Esophagus muscularis mucosa (tissue), 4 donors: ENCODE measurements at places on chromosomes 12 and 14. TPM values are rescaled to one million over a fixed set of nuclear protein-coding genes. Genes with fewer than 3 reads are reported as not detected.
A peak's percentile ranks its signal among the peaks of the same experiment; 100 is the strongest.

DNA sequence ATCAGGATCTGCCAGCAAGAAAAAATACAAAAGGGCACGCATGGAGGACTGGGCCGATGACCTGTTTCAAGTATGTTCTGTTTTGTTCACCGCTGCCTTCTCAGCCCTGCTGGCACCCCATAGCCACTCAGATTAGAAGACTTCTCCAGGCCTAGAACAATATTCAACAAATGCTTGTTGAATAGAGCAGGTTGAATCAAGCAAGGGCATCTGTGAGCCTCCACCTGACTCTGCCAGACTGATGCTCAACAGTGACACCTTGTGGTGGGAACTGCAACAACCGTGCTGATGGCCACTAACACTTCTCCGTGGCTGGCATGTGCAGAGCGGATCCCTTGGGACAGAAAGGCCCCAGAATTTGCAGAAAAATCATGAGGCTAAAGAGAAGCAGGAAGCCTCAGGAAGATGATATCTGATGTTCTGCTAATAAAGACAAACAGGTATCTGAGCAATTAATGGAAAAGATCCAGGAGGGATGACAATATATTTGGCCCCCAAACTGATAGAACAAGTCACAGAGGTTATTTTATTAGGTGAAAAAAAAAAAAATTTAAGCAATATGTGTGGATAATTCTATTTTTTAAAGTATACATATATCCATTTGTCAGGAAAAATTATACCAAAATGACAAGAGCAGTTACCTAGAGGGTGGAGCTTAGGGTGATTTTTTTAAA lies 114.3 kb downstream of the KSR2 start:
- DNase-seq, result no peak
- no peaks in the 10 kb centered on the region for H3K27me3 ChIP-seq
- no peak overlapping the region for H3K27ac ChIP-seq
- no peaks in the 10 kb centered on the region for H3K36me3 ChIP-seq

DNA sequence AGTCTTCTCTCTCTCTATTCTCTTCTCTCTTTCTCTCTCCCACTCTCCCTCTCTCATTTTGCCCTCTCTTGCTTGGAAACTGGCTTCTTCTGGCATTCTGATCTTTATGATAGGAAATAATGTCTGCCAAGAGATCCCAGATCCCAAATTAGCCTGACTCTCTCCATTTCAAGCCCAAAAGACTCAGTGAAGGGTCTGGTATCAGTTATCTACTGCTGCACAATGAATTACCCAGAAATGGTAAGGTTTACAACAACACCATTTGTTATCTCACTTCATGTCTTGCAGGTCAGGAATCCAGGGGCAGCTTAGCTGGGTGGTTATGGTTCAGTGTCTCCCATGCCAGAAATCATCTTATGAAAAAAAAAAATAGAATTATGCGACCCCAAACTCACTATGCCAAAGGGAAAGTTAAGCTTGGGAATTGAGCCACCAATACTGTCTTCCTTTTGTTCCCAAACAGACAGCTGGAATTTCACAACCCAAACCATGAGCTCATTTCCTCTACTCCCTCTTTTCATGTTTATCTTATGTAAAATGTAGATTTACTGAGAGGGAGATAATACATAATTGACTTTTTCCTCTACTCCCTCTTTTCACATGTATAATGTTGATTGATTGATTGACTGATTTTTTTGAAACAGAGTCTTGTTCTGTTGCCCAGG lies 67.8 kb upstream of the FICD start:
- H3K4me3 ChIP-seq, result no peak overlapping the region
- H3K27me3 ChIP-seq, result peaks cover 5% of the 10 kb centered on the region
- no peak for DNase-seq

DNA sequence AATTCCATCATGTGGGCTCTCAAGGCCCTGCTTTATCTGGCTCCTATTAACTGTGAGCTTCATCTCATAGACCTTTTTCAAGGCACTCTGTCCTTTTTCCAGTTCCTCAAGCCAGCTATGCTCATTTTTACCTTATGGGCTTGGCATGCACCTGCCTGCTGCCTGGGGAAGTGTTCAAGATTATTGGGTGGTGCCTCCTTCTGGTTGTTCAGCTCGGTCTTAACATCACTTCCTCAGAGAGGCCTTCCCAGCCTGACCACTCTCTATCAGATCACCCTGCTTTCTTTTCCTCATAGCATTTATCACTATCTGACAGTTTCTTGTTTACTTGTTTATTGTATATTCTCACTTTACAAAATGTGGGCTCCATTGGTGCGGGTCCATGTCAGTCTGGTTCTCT lies 141.3 kb downstream of the PTPRR start:
- no peak overlapping the region for H3K4me3 ChIP-seq
- no peak for DNase-seq
- H3K27me3 ChIP-seq, result no peaks in the 10 kb centered on the region
- H3K36me3 ChIP-seq, result no peaks in the 10 kb centered on the region
- no peak overlapping the region for H3K27ac ChIP-seq

DNA sequence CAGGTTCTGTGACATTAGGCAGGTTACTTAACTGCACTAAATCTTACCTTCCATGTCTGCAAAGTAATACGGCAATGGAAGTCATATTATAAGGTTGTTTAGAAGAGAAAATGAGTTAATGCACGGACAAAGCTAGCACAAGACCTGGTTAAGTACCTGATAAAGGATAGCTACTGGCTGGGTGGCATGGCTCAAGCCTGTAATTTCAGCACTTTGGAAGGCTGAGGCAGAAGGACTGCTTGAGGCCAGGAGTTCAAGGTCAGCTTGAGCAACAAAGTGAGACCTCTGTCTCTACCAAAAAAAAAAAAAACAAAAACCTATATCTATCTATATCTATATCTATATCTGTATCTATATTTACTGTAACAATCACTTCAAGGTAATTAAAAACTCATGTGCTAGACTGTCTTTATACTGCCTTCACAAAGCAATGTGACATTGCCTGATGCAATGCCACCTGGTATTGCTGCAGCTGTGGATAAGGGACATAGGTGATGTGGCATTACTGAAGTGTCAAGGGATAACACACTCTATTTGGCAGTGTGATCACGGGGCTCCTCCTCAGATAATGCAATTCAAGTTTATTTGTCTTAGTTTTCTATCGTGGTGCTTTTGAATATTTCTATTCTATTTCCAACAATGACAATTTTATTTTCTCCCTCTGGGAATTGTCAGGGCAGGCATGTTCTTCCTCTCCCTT lies 107.1 kb downstream of the PAX9 start:
- H3K4me3 ChIP-seq, result no peak overlapping the region
- H3K4me1 ChIP-seq, result no peaks in the 10 kb centered on the region
- no peaks in the 10 kb centered on the region for H3K27me3 ChIP-seq
- H3K27ac ChIP-seq, result no peak overlapping the region
- H3K36me3 ChIP-seq, result no peaks in the 10 kb centered on the region

DNA sequence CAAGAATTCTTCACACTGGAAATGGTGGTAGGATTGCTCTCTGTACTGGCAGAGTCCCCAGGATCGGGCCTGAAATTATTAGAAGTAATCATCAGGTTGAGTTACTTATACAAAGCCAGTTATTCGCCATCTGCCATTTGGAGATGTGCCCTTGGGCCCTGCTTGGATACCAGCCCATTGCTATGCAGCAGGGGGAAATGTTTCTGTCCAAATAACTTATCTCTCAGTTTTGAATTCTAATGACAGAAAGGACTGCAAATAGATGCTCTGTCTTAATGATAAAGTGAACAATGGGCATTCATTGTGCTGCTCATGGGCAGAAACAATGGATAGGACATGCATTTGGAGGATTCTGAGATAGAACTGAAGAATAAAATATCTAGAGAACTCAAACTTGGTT lies 139.1 kb upstream of the PELI2 start:
- no peak overlapping the region for H3K27ac ChIP-seq
- no peak overlapping the region for H3K4me3 ChIP-seq
- no peak for DNase-seq
- peaks cover 17% of the 10 kb centered on the region for H3K4me1 ChIP-seq

DNA sequence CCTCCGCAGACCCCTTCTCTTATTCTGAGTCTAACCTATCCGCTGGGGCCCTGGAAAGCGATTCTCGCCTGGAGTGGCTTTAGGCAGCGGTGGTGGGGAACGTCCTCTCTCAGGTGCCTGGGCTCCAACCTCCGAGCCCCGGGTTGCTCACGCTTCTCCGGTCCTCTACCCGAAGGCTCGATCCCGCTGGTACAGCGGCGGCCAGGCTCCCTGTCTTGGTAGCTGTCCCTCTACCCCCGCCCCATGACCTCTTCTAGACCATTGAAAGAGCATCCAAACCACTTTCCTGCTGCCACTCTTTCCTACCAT lies 505 bp upstream of the HEBP1 start:
- peak overlapping the region; percentile 88 for H3K4me3 ChIP-seq
- H3K27me3 ChIP-seq, result no peaks in the 10 kb centered on the region
- DNase-seq, result no peak
- no peaks in the 10 kb centered on the region for H3K36me3 ChIP-seq
- peaks cover 52% of the 10 kb centered on the region for H3K4me1 ChIP-seq

DNA sequence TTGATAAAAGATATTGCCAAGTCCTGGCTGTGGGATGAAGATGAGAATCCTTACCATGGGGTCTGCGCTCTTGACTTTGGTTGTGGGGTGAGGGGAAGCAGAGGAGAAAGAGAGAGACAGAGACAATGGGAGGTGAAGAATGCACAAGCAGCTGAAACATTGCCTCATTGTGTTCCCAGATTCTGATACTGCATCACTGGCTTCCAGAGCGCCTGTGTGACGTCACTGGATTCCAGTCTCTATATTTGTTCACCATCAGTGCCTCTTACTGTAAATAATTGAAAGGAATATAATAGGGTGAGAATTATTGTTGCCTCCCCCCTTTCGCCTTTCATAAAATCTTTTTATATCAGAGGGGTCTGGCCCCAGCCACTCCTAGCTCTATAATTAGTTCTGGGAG lies 188.9 kb upstream of the NTF3 start:
- H3K4me1 ChIP-seq, result no peaks in the 10 kb centered on the region
- no peak overlapping the region for H3K4me3 ChIP-seq
- H3K27me3 ChIP-seq, result no peaks in the 10 kb centered on the region
- no peaks in the 10 kb centered on the region for H3K36me3 ChIP-seq

- H3K36me3 ChIP-seq, result no peaks in the 10 kb centered on the region
- no peaks in the 10 kb centered on the region for H3K27me3 ChIP-seq
- no peaks in the 10 kb centered on the region for H3K4me1 ChIP-seq
- no peak for DNase-seq
- no peak overlapping the region for H3K4me3 ChIP-seq
- no peak overlapping the region for H3K27ac ChIP-seq
Measured at GRCh38 chr12:128091951-128092382, 175.0 kb upstream of the TMEM132C start.

- DNase-seq, result no peak
- no peak overlapping the region for H3K4me3 ChIP-seq
- H3K27me3 ChIP-seq, result no peaks in the 10 kb centered on the region
- no peaks in the 10 kb centered on the region for H3K36me3 ChIP-seq
- H3K4me1 ChIP-seq, result no peaks in the 10 kb centered on the region
Measured at GRCh38 chr12:65585648-65586602, 238.4 kb upstream of the HMGA2 start.

- no peak for DNase-seq
- peak overlapping the region; percentile 100 for H3K27ac ChIP-seq
- H3K4me3 ChIP-seq, result peak overlapping the region; percentile 97
- peaks cover 67% of the 10 kb centered on the region for H3K4me1 ChIP-seq
- no peaks in the 10 kb centered on the region for H3K36me3 ChIP-seq
Measured at GRCh38 chr12:6204533-6205143, 4.4 kb downstream of the CD9 start.

- H3K27ac ChIP-seq, result no peak overlapping the region
- no peaks in the 10 kb centered on the region for H3K4me1 ChIP-seq
- DNase-seq, result no peak
Measured at GRCh38 chr12:12909995-12910420, 18.6 kb downstream of the GPRC5A start.

DNA sequence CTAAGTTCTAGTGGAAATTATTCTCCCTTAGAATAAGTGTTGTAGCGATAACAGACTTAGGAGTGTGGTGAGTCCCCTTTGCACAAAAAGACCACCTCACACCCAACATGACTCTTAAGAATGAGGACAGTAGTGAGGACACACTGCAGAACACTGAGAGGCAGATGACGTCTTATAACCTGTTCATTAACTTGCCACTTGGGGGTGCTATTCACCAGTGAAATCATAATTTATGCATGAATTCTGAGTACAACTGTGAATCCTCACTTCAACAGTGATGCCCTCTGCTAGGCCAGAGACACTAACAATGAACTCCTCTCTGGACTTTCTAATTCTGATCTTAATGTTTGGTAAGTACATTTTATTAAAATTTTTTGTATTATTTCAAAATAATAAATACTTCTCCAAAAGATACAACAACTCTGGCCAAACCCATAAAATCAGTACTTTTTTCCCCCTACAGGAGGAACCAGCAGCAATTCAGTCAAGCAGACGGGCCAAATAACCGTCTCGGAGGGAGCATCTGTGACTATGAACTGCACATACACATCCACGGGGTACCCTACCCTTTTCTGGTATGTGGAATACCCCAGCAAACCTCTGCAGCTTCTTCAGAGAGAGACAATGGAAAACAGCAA lies 274.7 kb downstream of the DAD1 start:
- DNase-seq, result no peak
- H3K27me3 ChIP-seq, result no peaks in the 10 kb centered on the region
- no peaks in the 10 kb centered on the region for H3K4me1 ChIP-seq
- H3K36me3 ChIP-seq, result no peaks in the 10 kb centered on the region
- H3K27ac ChIP-seq, result no peak overlapping the region
- no peak overlapping the region for H3K4me3 ChIP-seq

GRCh38 chr14:102795060-102795925 lies 18.0 kb downstream of the TRAF3 start:
- no peak for DNase-seq
- peaks cover 24% of the 10 kb centered on the region for H3K4me1 ChIP-seq
- H3K4me3 ChIP-seq, result no peak overlapping the region
- H3K27me3 ChIP-seq, result no peaks in the 10 kb centered on the region

DNA sequence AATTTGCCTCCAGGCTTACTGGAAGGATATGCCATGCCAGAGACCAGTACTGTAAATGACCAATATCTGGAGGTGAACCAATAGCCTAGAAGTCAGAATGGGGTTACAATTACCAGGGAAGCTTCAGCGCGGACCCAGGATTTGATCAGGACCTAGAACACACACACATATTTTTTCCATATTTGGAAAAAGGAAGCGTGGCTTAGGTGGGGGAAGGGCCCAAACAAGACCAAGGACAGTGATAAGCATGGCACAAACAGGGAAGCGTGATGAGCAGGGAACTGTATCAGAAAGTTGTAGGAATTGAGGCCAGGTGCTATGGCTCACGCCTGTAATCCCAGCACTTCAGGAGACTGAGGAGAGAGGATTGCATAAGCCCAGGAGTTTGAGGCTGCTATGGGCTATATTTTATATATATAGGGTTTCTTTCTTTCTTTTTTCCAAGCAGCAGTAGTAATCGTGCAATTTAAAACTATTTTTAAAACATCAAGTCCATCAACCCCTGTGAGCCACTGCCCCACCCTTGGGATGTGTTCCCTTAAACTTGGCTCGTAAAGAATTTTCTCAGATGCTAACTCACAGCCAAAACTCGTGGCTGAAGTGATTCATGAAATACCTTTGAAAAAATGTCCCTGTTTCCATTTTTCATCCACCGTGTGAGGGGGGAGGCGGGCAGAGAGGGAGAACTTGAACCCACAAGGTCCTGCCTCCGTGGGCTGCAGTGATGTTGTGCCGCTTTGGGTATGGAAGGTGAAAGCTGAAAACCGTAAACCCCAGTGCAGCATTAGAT lies 16.7 kb downstream of the HRK start:
- H3K27me3 ChIP-seq, result no peaks in the 10 kb centered on the region
- no peak overlapping the region for H3K4me3 ChIP-seq
- H3K27ac ChIP-seq, result no peak overlapping the region
- H3K4me1 ChIP-seq, result peaks cover 23% of the 10 kb centered on the region
- no peak for DNase-seq

Gene SETD1B
- total RNA-seq, result 18.6 TPM

Gene APOF
- total RNA-seq, result not detected

Gene SSTR1
- total RNA-seq, result 0.97 TPM

Gene PSMC6
- total RNA-seq, result 80.8 TPM
